ENCODE measurements at places on chromosomes 2 and 18.

DNA sequence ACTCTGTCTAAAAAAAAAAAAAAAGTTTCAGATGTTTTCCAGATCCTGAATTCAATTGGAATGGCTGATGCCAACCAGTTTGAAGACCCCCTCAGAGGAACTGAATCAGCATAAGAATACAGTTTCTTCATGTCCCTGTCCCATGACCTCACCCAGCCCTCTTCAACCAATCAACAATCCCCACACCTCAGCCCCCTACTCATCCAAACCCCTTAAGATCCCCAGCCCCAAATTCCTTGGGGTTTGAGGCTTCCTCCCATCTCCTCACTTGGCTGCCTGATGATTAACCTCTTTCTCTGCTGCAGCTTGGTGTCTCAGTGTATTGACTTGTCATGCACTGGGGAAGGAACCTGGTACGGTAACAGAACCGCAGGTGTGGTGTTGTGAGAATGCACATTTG, 97.6 kb upstream of the CABLES1 start:
- DNase-seq = no peak

GRCh38 chr18:10985689-10986088, 163.7 kb downstream of the PIEZO2 start:
- DNase-seq = no peak

GRCh38 chr18:36095936-36096519, 28.7 kb upstream of the RPRD1A start:
- DNase-seq = peak; percentile 15

- no peak for DNase-seq
These were observed 37.0 kb downstream of the DAW1 start for GRCh38 chr2:227908266-227909054.

DNA sequence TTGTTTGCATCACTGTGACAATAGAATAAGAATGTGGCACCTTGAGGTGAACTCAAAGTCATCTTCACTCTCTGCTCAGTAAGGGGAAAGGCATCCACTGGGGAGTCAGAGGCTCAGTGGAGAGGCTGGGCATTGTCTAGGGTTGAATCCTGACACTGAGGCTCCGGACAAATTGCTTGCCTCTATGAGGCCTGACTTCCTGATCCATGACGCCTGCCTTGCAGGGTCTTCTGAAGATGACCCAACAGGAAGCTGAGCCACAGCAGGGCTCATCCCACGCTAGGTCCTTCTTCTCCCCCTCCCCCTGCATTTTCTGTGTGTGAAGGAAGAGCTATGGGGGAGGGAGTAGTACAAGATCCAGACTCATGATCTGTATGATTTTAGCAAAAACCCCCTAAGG, 265.1 kb downstream of the SH3BP4 start:
- no peak for DNase-seq

GRCh38 chr2:151357359-151357758, at the start of gene TNFAIP6:
TNFAIP6 (plus strand) TSS chr2:151357592; CDS start chr2:151357667, 75 bp downstream.
- DNase-seq = no peak

DNA sequence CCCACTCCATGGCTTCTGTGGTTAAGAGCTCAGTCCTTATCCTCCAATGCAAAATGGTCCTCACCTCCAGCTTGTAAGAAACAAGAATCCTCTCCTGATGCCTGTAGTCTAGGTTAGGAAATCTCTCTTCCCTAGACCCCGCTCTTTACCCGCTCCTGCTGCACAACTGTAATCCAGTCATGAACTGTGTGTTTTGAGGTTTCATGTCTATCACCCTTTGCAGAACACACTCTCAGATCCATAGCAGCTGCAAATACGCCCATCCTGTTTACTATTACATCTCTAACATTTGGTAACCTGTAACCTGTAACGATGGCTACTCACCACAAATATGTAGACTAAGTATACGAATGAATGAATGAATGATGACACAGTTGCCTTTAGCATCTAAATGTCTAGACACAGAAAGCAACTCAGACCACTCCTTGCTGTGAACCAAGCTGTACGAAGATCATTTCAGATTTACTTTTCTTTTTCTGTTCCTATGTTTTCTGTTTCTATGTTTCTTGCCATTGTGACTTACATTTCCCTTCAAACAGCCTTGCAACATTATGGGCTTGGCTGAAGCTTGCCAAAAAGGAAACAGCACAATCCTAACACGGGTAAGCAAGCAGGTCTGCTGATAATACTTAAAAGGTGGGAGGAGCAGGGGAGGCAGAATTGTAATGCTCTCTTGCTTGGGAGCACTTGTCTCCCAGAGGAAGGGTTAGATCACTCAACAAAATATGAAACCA, 53.7 kb downstream of the EPHA4 start:
- peak; percentile 95 for DNase-seq

DNA sequence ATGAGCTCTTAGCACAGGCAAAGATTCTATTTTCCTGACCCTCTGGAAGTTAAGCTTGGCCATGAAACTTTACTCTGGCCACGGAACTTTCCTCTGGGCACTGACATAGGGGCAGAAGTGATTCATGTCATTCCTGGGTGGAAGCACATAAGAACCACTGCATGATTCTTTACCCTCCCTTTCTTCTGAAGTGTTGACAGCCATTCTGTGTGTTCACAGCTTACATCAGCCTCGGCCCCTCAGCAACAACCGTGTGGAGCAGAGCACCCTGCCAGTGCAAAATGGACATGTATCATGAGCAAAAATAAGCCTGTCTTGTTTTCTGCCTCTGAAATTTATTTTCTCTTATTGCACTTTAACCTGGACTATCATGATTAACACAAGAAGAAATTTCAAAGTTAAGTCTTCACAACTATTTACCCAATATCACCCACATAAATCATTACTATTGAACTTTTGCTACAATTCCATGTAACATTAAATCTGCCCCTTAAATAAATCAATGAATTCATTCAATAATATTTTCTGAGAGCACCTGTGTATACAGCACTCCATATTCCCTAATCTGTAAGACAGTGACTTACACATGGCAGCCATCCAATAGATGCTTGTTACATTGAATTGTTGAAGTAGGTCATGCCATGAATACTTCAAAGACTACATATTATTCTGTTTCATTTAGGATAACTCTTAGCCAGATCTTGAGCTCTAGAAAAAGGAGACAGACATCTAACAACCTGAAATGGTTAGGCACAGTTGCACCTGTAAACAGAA, 531.9 kb downstream of the IRS1 start:
- no peak for DNase-seq

DNA sequence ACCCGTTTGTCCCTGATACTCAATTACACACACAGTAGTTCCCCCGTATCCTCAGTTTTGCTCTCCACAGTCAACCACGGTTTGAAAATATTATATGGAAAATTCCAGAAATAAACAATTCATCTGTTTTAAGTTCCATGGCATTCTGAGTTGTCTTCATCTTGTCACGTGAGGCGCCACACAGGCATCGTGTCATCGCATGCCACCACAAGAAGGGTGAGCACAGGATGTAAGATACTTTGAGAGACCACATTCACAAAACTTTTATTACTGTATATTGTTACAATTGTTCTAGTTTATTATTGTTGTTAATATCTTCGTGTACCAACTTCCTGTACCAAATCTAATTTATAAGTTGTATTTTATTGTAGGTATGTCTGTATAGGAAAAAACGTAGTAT, 17.7 kb downstream of the ADNP2 start:
- peak; percentile 39 for DNase-seq

- peak; percentile 53 for DNase-seq
These were observed 241.5 kb downstream of the ICOS start for GRCh38 chr2:204177977-204178522.

DNA sequence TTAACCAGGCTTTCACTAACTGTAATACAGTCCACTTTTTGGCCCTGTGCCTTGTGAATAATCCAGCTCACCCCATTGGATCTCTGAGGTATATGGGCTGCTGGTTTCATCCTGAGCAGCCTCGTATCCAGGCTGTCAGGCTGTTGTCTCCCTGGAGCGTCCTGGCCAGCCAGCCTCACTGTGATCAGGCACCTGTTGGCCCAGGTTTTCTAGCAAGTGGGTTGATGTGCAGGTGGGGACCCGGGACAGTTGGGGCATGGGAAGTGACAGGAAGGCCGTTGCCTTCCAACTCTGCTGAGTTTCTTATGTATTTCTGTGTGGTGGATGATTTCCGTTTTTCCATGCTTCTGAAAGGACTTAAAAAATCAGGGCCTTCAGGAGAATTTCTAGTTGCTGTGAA, 132.4 kb downstream of the ACOXL start:
- no peak for DNase-seq

GRCh38 chr2:224479826-224480225, 77.9 kb upstream of the FAM124B start:
- DNase-seq = peak; percentile 46

- DNase-seq = no peak
These were observed 423 bp upstream of the TTC27 start for GRCh38 chr2:32627441-32627813.

DNA sequence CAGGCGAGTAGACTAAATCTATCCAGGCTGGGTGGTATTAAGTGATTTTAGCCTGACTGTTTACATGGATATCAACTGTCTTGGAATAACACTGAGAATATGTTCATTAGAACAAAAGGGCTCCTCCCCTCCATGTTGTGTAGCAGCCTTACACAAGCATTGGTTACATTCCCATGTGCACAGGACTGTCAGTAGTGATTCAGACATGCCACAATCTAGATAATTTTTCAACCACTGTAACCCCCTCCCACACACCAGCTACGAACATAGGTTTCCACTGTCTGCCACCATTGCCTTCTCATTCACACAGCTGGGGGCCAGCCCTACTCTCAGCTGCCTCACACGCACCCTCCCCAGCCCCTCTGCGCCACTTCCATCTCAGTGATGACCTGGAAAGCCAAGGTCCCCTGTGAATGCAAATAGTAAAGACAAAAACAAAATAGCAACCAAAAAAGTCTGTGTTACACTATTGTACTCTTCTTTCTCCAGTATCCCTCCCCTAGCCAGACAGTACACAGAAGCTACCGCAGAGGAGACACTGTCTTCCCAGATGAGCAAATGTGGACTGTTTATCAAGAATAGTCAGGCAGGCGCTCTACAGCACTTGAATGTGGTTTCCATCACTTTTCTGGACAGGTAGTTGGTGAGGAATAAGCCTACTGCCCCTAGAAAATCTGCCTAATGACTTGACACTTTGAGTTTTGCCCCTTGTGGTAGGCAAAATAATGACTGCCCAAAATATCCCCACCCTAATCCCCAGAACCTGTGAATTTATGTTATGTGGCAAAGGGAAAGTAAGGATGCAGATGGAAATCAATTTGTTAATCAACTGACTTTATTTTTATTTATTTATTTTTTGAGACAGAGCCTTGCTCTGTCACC, 27.9 kb upstream of the TYMS start:
- no peak for DNase-seq

GRCh38 chr2:232376713-232377112, 1.8 kb upstream of the ALPP start:
- no peak for DNase-seq

DNA sequence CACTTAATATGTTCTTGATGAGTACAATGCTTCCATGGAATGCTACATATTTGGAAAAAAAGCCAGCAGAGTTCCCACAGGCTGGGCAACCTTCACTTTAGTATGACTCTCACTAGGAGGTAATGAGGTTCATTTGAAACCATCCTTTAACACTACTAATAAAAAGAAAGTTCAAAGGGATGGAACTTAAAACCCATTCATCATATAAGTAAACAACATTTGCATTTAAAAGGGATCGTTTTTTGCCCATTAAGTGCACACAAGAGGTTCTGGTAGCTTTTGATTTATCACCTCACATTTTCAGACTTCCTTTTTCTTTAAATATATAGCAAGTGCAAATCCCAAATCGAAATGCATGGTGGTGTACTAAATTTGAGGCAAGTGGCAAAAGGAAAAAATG, 270.8 kb upstream of the DCC start:
- DNase-seq = no peak

DNA sequence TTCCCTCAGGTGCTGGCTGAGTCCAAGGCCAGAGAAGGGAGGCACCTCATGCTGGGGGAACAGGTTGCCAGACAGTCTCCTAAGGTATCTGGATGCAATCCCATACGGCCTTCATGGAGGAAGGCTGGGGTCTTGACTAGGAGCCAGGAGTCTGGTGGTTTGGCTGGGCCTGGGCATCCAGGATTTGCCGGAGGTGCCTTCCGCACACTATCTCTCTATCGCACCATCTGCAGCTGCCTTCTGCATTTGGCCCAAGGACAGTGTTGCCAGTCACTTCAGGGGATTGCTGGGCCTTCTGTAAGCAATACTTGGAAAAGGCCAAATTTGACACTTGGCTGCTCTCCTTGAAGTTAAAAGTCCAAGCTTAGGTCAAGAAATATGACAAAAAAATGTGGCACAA, 327.2 kb downstream of the EN1 start:
- DNase-seq = no peak

DNA sequence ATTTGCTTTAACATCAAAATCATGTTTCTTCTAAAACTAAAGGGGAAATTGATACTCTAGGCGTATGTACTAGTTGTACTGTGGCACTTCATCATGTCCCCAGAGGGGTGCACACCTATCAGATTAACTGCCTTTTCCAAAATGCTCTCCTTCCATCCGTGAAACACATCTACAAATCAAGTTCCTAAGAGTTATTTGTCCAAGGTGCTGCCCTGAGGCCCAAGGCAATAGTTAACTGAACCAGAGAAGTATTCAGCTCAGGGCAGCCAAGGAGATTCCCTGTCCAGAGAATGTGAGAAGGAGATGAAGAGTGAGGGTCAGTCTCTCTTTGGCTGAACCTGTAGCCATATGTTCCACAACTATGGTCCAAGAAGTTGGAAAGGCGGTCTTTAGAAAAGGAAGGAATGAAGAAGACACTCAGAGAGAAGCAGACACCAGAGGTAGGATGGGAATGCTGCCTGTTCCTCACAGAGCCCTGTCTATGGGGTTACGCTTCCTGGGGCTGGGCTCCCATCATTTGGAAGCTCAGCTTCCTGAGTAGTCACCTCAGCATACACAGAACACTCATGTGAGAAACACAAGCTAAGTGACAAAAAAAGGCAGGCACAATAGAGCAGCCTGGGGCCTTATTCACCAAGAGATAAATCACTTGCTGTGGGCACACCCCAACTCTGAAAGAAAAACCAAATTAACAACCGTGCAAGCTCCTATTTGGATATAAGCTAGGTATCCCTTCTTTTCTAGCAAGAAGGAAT, 55.6 kb downstream of the ANKRD44 start:
- DNase-seq = no peak

DNA sequence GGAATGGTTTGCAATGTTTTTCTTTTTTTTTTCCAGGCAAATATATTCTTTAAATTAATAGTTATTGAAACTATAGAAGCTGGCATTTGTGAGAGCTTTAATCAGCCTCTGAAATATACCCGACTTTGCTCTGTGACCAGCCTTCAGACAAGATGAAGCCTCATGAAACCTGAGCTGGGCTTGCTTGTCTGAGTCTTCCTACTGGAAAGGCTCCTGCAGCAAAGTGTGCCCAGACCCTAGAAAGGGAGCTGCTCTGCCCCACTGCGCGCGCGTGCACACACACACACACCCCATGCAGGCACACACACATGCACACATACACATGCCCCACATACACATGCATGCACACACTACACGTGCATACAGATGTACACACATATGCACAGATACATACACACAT, 203.3 kb upstream of the NT5C1B start:
- no peak for DNase-seq

- no peak for DNase-seq
These were observed 204.1 kb downstream of the CTIF start for GRCh38 chr18:48742706-48743475.

Measured in T-helper 2 cell (primary cell).